ENCODE measurements at places on chromosomes 7 and 10. TPM values are rescaled to one million over a fixed set of nuclear protein-coding genes. Genes with fewer than 3 reads are reported as not detected.

DNA sequence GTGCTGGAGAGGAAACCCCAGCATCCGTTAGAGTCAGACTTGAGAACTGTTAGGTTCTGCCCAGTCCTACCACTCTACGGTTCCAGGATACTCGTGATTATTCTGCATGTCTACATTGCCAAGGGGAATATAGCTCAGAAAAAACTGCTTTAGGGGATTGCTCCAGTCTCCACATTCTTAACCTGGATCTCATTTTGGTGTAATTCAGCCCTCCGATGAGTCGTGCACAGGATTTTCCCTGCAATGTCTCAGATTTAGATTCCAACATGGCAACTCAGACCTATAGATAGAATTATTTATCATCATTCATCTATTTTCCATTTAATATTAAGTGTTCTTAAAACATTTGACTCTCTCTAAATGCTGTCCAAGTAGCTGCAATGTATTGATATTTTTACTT, 121.1 kb upstream of the ZEB1 start:
- no peak for DNase-seq

AKR1C4 gene
- not detected for total RNA-seq

EBLN1 gene
- not detected for total RNA-seq

DNA sequence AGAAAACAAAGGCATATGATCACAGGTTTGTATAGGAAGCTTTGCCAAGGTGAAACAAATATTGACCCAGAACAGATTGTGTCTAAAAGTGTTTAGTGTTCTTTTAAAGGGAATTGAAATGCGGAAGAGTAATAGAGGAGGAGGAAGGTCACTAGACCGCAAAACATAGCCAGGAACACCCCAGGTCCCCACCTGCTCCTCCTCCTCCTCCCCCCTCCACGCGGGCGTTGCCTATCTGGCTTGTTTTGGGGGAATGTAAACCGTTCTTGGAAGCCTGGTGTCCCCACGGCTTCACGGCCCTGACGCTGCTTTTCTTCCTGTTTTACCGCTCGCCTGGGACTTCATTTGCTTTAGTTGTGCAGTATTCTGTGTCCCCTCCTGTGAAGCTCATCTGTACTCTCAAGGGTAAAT, 81.0 kb upstream of the PFKP start:
- DNase-seq, result no peak

GRCh38 chr7:116438267-116438666, 61.3 kb upstream of the CAV2 start:
- DNase-seq, result no peak

GRCh38 chr7:48337012-48337621, 165.9 kb downstream of the ABCA13 start:
- DNase-seq, result no peak

DNA sequence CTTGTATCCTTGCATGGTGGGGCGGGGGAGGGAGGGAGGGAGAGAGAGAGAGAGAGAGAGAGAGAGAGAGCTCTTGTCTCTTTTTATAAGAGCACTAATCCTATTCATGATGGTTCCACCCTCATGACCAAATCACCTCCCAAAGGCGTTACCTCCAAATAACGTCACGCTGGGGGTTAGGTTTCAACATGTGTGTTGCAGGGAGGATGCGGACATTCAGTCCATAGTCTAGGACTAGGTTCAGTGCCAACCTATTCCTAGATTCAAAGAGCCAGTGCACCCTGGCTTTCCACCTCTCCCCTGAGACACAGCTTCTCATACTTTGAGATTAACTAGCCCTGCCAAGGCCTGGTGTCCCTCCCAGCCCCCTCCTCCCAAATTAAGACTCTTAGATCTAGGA, 123.0 kb downstream of the GRK5 start:
- no peak for DNase-seq

MYH16 gene
- not detected for total RNA-seq

CPED1 gene
- total RNA-seq, result not detected

Data from activated CD4-positive, alpha-beta memory T cell treated with anti-CD3 and anti-CD28 coated beads for 36 hours (primary cell).